Activated naive CD8-positive, alpha-beta T cell treated with anti-CD3 and anti-CD28 coated beads, Interleukin-2, amount 50 U/mL, for 24 hours (primary cell): ENCODE measurements at places on chromosomes 6 and 20.

DNA sequence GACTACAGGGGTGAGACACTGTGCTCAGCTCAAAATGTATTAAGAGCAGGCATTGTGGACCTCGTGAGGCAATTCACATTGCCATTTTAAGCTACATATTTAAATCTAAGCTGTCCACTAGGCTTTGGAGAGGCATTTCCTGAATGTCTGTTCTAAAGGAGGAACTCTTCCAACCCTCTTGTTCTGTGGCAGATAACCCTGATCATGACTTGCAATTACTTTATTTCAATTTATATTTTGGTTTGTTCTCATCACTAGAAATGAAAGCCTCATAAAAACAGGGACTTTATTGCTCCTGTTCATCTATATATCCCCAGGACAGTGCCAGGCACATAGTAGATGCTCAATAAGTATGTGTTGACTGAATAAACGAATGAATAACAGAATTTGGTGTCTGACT lies 84.0 kb upstream of the SALL4 start:
- no peak for DNase-seq

DNA sequence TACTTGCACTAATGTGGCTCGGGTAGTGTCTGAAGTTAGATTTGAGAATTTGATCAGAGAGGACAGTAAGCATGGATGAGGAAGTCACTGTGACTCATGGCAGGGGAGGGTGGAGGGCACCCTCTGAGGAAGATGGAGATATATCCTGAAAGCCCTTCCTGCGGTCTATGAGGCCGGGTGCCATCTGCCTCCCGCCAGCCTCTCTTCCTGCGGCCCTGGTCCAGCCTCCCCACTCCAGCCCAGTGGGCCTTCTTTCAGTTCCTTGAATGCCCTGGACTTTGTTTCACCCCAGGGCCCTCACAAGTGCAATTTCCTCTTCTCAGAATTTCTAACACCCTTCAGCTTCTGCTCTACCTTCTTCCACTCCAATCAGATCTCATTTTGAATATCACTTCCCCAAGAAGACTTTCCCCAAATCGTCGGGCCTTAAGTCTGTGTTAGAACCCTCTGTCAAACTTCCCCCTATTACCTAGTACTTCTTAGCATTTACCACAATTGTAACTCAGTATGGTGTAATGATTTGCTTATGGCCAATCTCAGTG lies 20.2 kb upstream of the TNFAIP3 start:
- no peak for DNase-seq

- no peak for DNase-seq
Measured at GRCh38 chr6:53579338-53579737, 34.4 kb upstream of the GCLC start.

DNA sequence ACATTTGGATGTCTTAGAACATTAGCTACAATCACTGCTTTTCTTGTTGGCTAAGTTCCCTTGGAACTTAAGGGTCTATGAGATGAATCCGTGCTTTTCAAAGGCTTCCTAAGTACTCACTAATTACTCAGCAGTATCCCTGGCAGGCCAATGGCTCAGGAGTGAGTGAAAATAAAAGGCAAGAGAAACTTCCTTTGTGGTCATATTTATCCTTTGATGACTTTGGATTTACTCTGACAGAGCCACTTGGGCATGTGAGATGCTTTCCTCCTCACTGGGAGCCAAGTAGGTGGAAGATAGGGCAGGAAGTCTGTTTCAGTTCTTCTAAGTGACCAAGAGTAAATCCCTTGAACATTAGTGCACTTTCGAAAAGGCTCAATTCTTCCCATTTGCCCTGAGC lies 224.3 kb upstream of the FOXA2 start:
- no peak for DNase-seq

GRCh38 chr6:164377348-164377918 lies 932.0 kb downstream of the C6orf118 start:
- no peak for DNase-seq

DNA sequence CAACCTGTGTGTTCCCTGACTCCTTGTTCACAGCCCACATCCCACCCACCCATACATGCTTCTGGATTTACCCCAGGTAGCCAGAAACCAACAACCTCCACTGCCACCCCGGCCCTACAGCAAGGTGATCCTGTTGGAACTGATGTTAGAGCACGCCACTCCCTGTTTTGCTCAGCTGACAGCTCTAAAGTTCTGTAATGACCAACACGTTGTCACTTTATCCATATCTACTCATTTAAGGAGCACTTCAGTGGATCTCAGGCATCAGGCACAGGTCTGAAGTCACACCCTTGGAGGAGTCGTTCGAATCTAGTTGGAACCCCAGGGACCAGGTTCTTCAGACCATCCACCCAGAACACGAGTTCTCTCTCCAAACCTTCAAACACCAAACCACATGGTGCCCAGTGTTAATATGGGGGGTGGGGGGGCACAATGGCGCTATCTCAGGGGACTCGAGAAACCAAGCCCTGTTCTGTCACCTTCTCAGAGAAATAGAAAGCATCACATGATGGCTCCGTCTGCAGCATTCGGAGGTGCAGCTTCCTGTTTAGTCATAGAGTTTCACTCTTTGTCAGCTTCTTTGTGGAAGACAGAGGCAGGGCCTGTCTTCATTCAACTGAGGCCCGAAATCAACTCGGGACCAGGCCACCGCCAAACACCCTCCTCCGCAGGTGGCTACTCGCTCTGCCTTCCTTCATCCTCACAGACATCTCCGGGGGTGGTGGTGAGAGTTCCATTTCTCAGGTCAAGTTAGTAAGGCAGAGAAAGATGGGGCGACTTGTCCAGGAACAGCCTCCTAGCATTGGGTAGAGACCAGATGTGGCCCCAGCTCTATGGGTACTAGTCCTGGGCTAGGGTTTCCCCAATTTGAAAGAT lies 142.2 kb downstream of the NFATC2 start:
- peak; percentile 63 for DNase-seq

DNA sequence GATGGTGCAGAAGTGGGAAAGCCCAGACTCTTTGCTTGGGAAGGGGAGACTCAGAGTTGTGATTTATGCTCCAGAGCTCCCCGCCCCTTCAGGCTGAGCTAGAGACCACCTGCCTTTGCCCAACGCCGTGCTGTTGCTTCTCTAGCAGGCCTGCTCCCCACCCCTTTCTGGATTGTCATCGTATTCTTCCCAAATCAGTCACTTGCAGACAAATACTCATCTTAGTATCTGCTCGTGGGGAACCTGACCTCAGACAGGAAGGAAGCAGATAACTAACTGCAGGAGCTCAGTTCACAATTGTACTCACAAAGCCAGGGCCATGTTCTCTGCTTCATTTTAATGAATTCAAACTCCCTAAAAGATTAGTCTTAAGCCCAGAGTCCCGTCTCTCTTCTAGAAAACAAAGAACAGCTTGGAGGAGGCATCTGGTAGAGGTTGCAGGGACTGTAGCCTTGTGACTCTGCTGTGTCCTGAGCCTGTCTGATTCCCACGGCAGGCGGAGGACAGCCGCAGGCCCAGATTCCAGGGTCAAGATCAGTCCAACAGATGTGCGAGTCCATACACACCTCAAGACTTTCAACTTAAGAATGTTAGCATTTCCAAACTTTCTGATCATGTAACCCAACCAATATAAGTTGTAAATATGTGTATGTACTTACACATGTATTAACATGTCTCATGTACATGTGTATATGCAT lies 57.2 kb upstream of the GGTLC1 start:
- DNase-seq = no peak

DNA sequence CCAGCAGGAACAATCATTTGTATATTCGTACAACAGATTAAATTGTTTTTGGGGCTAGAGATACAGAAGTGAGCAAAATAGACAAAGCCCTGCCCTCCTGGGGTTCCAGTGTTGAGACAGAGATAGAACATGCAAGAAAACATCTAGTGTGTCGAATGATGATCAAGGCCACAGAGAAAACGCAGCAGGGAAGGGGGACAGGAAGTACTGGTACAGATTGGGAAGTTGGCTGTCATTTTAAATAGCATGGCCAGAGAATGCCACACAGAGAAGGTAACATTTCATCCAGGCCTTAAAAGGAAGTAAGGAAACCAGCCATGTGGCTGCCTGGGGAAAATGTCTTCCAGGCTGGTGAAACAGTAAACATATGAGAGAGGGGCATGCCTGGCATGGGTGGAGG lies 202.6 kb upstream of the MYLIP start:
- DNase-seq = no peak

GRCh38 chr6:14929291-14929690 lies 316.6 kb upstream of the JARID2 start:
- DNase-seq = no peak

GRCh38 chr6:161922631-161923119 lies 648.8 kb upstream of the AGPAT4 start:
- DNase-seq = peak; percentile 21

GRCh38 chr6:128573036-128573435 lies 52.6 kb upstream of the PTPRK start:
- DNase-seq = no peak
